Left ventricle myocardium inferior (tissue), 1 donor: ENCODE measurements at places on chromosomes 5 and 9.
A peak's percentile ranks its signal among the peaks of the same experiment; 100 is the strongest.

DNA sequence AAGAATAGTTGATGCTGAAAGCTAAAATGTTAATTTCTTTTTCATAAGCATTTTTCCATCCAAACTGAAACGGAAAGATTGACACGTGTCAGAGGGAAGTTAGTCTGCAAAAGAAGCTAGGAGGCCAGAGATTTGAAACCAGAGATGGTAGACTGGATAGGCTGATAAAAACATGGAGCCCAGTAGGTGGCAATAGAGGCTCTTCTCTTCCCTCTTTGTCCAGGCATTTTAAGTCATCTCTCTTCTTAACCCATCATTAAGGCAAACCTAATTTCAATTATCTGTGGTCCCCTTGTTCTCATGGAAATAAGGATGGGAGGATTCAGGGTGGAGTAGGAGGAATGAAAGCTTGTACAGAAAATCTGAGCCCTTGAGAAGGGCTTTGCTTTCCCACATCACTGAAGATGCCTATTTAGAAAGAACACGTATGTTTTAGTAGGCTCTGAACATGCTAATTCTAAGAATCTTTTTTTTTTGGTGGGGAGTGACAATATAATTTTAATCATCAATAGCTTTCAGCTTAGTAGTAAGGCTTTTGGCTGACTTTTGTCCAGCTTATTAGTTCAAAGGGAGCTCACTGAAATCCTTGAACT is 66.6 kb downstream of the ZNF474 start:
- no peak overlapping the region for H3K4me3 ChIP-seq
- H3K27ac ChIP-seq: no peak overlapping the region
- no peaks in the 10 kb centered on the region for H3K27me3 ChIP-seq
- no peak for DNase-seq
- H3K36me3 ChIP-seq: no peaks in the 10 kb centered on the region

GRCh38 chr9:80839821-80840675 is 849.3 kb downstream of the TLE1 start:
- no peak overlapping the region for H3K4me3 ChIP-seq
- H3K4me1 ChIP-seq: no peaks in the 10 kb centered on the region
- H3K27me3 ChIP-seq: no peaks in the 10 kb centered on the region
- H3K36me3 ChIP-seq: no peaks in the 10 kb centered on the region

- H3K4me1 ChIP-seq: no peaks in the 10 kb centered on the region
- H3K4me3 ChIP-seq: no peak overlapping the region
- DNase-seq: no peak
- H3K36me3 ChIP-seq: no peaks in the 10 kb centered on the region
These were observed 262.9 kb upstream of the TRPM3 start for GRCh38 chr9:71384343-71384742.

- no peak for DNase-seq
- no peaks in the 10 kb centered on the region for H3K36me3 ChIP-seq
- no peak overlapping the region for H3K27ac ChIP-seq
- peaks cover 11% of the 10 kb centered on the region for H3K27me3 ChIP-seq
- H3K4me3 ChIP-seq: no peak overlapping the region
- H3K4me1 ChIP-seq: no peaks in the 10 kb centered on the region
These were observed 127.8 kb upstream of the GPR151 start for GRCh38 chr5:146643776-146644175.

DNA sequence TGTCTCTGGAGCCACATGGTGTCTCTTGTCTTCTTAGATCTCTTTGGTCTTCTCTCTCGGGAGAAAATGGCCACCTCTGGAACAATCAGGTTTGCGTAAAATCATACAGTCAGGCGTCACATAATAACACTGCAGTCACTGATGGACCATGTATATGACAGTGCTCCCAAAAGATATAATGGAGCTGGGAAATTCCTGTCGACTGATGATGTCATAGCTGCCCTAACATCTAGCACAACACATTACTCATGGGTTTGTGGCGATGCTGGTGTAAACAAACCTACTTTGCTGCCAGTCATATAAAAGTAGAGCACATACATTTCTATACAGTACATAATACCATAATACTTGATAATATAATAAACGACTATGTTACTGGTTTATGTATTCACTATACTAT is 30.1 kb upstream of the RAI14 start:
- H3K4me1 ChIP-seq: no peaks in the 10 kb centered on the region
- DNase-seq: no peak
- no peak overlapping the region for H3K27ac ChIP-seq
- H3K4me3 ChIP-seq: no peak overlapping the region

GRCh38 chr5:100872408-100873190 is 30.5 kb downstream of the ST8SIA4 start:
- H3K27me3 ChIP-seq: no peaks in the 10 kb centered on the region
- H3K27ac ChIP-seq: no peak overlapping the region
- no peaks in the 10 kb centered on the region for H3K36me3 ChIP-seq

DNA sequence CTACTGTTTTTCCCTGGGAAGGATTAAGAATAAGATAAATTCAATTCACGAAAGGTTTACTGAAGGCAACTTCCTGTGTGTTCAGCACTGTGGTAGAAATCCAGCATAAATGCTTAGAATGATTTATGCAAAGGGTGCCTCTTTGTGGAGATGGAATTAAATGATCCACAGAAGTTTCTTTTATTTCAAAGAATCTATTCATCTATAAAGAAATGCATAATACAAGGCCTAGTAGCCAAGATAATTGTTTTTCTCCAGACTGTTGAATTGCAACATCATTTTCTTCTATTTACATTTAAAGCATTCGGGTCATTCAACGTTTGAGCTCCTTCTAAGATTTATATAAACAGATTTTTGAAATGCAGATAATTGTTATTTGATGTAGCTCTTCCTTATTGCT is 138.8 kb upstream of the NFIL3 start:
- no peak for DNase-seq
- no peaks in the 10 kb centered on the region for H3K4me1 ChIP-seq
- H3K27me3 ChIP-seq: no peaks in the 10 kb centered on the region
- no peaks in the 10 kb centered on the region for H3K36me3 ChIP-seq

DNA sequence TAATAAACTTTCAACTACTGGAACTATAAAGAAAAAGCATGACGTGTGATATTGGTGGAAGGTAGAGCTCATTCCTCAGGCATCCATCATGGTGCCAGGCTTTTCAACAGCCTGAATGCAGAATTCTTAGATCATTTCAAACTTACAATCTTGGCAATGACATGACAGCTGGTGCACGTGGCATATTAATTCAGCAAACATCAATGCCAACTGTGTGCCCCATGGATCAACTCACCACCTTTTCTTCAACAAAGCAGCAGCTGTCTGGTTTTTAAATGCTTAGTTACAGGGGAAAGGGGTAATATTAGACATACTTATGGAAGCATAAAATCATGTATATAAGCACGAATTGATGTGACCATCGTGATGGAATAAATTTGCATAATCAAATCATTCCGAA is 56.0 kb upstream of the OR13F1 start:
- H3K4me3 ChIP-seq: no peak overlapping the region
- H3K36me3 ChIP-seq: no peaks in the 10 kb centered on the region

DNA sequence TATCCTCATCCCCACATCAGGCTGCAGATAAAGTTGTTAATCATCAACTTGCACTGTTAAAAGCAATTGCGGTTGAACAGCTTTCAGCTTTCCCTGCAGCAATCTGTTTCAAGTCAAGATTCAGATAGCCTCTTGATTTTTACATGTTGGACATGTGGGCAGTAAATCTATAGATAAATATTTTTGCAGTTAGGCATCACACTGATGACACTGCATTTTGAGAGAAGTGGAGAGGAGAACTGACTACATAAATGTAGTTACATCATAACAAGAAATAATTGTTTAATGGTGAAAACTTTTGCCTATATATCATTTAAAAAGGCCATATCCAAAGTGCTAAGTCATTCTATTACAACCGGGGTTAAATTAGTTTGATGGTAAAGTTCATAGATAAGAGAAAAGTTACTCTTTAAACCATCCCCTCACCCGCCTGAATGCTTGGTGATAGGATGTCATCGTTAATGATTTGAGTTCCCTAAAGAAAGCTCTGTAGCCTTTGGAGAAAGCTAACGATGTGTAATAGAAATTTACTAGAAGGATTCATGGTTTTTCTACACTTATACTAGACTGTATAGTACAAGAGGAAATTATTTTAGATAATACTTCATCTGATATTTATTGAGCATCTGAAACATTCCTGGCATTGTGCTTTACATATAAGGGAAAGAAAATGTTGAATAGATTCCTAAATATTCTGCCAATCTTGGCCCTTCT is 30.8 kb upstream of the ALDH1A1 start:
- H3K4me3 ChIP-seq: no peak overlapping the region
- no peak for DNase-seq
- peaks cover 6% of the 10 kb centered on the region for H3K4me1 ChIP-seq
- H3K27ac ChIP-seq: no peak overlapping the region

GRCh38 chr5:177552839-177553455 is 1.4 kb downstream of the FAM193B start:
- H3K4me3 ChIP-seq: peak overlapping the region; percentile 92
- H3K4me1 ChIP-seq: peaks cover 58% of the 10 kb centered on the region
- peaks cover 17% of the 10 kb centered on the region for H3K36me3 ChIP-seq
- DNase-seq: no peak
